Chondrocyte (in vitro differentiated cells): ENCODE measurements at places on chromosomes 3 and 15.

DNA sequence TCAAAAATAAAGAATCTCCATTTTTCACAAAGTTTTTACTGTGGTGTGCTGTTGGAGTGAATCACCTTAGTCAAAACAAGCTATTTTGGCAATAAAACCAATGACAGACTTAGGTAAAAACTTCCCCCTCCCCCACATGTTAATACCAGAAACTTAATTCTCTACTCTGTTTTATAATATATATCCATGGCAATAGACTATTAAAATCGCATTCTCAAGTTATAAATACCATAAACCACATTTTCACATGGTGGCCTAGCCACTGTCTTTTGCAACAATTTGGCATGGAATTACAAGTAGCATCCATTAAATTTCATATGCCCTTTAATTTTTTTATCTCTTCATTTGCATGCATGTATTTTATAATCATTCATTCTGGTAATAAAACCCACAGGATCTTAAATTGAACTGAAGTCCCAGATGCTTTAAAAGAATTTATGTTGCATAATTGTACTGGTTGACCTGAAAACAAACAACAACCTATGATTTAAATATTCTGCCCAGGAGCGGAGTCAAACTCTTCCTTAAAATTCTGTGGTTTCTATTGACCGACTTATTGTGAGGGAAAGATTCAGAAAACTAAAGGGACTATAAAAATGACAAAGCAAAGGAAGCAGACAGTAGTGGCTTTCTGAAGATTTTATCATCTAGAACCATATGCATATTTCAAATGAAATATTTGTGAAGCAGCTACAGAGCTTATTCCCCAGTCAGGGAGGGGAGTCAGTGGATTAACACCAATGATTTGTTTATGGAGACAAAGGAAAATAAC is 229.0 kb upstream of the TBL1XR1 start:
- no peak for DNase-seq

DNA sequence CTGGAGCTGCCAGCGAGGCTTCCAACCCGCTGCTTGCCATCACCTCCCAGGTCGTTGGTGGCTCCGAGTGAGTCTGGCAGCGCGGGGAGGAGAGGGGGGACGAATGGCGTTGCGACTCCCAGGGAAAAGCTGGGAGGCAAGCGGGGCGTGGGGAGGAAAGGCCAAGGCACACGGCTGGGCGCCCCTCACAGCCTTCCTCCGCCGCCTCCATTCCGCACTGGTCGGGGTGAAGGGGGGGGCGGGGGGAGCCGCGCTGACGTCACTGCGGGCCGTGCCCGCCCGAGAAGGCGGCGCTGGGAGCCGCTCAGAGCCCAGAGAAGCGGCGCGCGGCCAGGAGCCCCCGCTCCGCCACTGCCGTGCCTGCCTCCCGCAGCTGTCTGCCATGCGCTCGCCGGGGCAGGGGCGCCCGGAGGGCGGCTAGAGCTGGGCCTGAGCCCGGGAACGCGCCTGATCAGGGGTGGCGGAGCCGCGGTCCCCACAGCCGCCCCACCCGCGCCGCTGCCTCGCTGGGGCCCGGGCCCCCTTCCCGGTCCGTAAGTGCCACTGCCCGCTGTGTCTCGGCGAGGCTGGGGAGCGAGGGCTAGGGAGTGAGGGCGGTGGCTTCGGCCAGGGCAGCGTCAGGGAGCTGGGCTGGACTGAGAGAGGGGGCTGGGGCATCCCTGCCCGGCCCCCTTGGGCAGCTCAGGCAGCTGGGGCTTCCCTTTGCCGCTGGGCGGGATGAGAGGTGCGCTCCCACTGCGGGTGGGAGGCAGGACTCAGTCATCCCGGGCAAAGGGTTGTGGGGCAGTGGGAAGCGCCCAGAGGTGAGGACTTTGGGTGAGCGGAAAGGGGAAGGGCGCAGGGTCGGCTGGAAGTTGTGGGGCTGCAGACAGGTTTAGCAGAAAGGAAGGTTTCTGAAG is 27.8 kb upstream of the POLG start:
- DNase-seq, result no peak

GRCh38 chr3:181921220-181921619 is 209.5 kb downstream of the SOX2 start:
- DNase-seq, result no peak

GRCh38 chr3:98556164-98557130 is 24.7 kb downstream of the GPR15 start:
- no peak for DNase-seq

GRCh38 chr3:81363816-81364215 is 397.6 kb downstream of the GBE1 start:
- no peak for DNase-seq

GRCh38 chr3:64321747-64322146 is 96.5 kb upstream of the PRICKLE2 start:
- no peak for DNase-seq

DNA sequence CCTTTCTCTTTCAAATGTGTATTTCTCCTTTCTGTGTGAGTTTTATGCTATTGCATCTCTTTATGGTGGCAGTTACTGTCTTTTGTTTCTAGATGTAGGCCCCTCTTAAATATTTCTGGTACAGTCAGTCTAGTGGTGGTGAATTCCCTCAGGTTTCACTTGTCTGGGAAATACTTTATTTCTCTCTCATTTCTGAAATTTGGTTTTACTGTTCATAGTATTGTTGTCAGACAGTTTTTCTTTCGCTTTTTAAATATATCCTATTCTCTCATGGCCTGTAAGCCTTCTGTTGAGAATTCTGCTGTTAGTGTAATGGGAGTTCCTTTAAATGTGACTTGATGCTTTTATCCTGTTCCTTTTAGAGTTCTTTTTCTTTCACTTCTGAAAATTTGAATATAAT is 874.0 kb downstream of the PLOD2 start:
- DNase-seq, result no peak

DNA sequence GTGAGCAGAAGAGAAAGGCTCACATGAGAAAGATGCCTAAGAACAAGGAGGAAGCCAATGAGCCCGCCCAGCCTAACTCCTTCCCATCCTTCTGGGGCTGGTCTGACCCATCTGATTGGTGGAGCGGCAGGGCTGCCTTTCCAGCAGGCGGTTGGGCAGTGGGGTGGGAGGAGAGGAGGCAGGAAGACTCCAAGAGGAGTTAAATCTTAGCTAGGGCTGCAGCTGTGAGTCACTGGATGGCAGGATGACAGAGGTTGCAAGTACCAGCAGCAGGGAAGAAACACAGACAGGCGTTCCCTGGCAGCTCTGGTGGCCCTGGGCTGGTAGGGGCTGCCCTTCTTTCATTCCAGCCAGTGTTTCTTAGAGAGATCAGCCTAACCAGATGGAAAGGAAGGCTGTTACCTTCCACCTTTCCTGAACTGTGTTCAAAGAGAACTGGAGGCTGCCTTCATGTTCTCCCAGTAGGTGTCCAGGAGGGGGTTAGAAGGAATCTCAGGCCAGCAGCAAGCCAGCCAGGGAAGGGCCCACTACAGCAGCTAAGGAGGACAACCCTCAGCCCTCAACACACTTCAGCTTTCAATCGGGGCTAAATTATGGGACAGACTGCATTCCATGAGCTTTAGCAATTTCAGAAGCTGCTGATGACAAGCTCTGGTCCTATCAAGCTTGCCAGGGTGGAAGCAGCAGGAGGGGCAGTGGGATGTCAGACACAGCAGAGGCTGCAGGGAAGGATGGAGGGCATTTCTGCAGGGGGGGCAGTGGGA is 50.3 kb downstream of the CHSY1 start:
- peak; percentile 98 for DNase-seq

- peak; percentile 68 for DNase-seq
Observed at GRCh38 chr15:43527016-43527801, 9.8 kb downstream of the MAP1A start.

DNA sequence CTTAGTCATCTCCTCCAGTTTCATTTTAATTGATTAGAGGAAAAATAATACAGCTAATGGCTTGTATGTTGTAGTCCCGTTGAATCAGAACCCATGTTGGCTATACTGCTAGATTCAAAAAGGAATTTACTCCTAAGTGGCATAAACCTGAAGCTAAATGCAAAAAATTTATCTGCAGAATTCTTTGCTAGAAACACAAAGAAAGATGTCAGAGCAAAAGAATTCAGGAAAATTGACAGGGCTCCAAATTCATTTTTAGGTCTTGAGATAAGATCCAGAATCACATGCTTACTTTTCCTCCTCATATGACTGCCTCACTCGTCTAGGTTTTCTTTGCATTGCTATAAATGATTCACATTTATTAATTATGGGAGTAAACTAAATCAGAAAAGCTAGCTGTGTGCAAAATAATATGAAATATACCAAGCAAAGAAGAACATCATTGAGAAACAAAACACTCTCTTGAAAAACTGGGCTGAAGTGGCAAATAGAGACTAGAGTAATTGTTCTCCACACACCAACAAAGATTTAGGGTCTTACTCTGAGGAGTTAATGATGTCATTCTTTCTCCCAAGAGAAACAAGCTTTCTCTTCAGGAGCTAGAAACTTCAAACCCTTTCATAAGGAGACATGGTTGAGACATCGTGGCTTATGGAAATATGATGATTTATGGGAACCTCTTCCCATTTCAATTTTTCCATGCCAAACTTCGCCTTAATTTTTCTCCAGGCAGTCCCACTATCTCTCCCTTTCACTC is 94.8 kb upstream of the FEZF2 start:
- no peak for DNase-seq

GRCh38 chr3:143222505-143222904 is 102.9 kb downstream of the CHST2 start:
- DNase-seq, result no peak

GRCh38 chr15:51053571-51053970 is 41.1 kb downstream of the TNFAIP8L3 start:
- DNase-seq, result no peak

DNA sequence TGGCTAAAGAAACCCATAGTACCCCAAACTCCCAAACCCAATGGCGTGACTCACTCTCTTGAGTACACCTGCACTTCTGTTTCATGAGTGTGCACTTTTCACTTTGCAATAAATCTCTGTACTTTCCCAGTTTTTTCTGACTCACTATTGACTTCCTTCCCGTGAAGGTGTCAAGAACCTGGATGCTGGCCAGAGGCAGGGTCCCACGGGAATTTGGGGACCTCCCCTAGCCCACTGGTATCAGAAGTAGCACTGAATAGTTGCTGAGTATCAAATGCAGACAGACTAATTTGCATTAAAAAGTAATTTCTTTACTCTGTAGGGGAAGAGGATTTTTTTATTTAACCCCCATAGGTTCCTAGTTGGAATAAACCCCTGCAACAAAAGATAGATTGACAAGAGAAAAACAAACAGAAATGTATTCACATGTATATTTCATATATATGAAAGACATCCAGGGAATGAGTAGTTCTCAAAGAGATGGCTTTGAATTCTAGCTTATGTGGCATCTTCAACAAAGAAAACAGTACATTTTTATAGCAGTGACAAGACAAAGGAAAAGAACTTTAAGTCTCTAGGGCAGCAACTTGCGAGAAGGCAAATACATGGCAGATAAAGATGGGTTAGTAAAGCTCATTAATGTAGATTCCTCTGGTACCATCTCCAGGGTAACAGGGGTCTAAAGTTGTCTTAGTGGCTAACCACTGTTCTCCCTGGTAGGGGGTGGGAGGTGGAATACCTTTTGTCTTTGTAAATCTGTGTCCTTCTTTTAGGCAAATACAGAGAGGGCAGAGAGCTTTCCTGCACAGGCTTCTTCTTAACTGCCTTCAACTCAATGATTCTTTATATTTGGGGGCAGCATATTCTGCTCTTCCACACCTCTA is 385.5 kb upstream of the PDZRN3 start:
- no peak for DNase-seq

DNA sequence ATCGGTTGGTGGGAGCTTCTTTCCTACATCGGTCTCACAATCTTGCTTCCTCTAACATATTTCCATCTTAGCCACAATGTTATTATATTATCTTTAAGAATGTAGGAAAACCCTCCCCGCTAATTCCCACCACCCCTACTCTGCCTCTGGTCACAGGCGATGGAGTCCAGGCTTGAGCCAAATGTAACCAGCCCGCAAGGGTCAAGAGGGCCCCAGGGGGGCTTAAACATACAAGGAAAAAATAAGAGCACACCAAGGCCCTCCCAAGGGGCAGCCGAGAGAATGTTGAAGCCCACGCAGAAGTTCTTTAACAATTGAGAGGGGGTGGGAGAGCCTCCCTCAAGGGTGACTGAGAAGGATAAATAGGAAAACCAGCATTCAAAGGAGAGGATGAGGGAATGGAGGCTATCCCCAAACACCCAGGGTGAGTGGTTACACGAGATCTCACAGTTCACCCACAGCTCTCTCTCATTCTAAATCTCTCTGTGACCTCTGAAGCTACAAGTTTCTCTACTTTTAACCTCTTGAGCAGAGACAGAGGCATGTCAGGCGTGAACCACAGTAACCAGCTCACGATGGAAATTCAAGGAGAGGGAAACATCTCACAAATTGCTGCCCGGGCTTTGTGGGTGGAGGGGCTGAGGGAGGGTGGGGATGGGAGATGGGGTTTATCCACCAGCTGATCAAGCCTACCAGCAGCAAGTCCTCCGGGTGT is 31.4 kb upstream of the UACA start:
- no peak for DNase-seq

GRCh38 chr15:29669823-29670222 is 152.4 kb downstream of the TJP1 start:
- no peak for DNase-seq
